Activated CD8-positive, alpha-beta memory T cell treated with anti-CD3 and anti-CD28 coated beads for 4 hours (primary cell): ENCODE measurements at places on chromosomes 13 and 19.

DNA sequence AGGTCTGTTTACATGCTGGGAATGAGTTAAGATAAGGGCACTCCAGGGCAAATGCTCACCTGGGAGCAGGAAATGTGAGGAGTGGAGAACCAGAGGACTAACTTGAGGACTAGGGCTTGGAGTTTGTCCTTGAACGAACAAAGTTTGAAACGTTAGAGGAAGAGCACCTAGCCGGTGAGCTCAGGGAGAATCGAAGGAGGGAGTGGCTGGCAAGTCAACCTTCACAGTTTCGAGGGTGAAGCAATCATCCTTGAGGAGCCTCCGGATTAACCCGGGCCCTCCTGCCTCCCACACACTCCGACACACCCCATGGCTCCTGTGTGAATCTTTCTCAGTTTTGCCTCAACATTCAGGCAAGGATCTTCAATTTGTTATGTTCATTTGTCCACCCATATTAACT lies 58.6 kb downstream of the LMO7 start:
- no peak for DNase-seq

DNA sequence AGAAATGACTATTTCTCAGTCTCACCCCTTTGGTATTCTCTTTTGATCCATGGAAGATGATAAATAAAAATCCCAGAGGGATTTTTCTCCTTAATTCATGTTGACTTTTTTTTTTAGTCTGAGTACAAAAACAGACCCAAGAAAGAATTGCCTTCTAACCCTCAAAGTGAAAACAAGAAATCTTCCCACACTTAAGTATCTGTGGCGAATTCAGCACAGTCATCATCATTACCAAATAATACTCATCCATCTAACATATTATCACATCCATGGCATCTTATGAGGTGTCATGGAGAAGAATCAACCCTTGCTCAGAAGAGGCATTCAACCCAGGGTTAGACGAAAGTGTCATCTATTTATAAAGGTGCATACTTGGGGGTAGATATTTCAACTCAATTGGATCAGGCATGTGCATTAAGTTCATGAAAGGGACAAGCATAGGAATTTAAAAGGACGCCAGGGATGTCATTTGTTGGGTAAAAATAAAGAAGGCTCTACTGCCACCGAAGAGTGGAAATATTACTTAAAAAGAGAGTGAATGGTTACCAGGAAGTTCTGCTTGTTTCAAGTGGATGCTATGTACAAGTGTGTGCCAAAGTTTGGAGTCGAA lies 101.9 kb downstream of the FLT1 start:
- no peak for DNase-seq

GRCh38 chr19:29573486-29573885 lies 32.6 kb upstream of the POP4 start:
- DNase-seq = no peak

DNA sequence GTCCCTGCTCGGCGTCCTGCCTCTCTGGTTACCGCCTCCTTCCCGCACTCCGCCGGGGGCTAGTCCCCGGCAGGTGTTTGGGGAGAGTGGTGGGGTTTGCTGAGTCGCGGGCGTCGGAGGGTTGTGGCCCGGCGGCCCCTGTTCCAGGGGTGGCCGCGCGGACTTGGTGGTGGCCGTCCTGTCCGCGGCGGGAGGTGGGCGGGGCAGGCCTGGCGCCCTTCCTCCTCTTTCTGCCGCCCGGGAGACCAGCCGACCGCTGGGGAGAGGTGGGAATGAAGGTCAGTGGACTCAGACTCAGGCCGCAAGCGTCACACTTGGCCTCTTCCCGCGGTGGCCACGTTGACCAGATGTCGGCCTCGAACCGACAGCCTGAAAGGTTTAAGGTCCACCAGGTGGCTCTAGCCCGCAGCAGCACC lies 61.8 kb downstream of the ZNF723 start:
- no peak for DNase-seq

DNA sequence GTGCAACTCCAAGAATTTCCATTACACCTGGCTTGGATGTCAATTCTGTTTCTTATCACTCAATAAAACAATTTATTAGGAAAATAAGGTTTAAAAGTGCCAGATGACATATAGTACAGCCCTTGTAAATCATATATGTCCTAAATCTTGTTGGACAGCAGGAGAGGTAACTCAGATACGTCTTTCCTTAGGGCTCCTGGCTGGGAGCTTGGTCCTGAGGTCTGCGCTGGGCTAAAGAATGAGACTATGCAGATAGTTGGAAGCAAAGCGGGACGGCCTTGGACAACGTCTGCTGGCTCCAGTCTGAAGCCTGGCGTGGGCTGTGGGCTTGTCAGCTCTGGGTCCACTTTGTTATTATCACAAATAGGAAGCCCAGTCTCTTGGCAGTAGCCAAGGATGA lies 377.0 kb downstream of the DLEU7 start:
- no peak for DNase-seq

- DNase-seq = no peak
Measured at GRCh38 chr13:77699059-77699680, 1.7 kb downstream of the SLAIN1 start.

GRCh38 chr19:56885173-56885985 lies 44.9 kb upstream of the PEG3 start:
- no peak for DNase-seq

GRCh38 chr19:13149628-13150186 lies 468 bp downstream of the STX10 start:
- no peak for DNase-seq

DNA sequence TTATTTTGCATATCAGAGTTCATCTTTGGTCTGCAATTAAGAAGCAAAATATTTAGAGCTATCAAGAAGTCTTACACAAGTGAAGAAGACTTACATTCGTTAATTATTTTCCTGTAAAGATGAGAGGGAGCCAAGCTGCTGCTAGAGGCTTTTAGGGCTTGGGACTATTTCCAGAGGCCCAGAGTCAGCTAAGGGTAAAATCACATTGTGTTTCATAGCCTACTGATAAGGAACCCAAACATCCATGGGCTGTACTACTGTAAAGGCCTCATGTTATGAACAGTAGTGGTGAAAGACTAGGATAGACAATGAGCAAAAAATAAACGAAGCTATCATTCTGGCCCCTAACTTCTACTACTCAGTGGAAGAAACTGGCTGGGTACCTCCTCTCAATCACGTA lies 10.9 kb upstream of the TEX30 start:
- DNase-seq = no peak

DNA sequence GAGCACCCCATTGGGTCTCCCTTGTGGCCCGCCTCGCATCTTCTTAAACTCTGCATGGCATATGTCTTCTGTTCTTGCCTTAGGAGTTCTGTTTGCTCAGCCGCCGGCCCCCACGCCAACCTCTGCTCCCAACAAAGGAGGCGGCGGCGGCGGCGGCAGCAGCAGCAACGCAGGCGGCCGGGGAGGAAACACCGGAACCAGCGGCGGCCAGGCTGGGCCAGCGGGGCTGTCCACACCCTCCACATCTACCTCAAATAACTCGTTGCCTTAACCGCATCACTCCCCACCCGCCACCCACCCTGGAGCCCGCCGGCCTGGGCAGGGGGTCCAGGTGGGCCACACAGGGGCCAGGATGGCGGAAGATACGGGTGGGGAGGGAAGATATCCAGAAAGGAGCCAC lies 12.3 kb upstream of the WDR18 start:
- DNase-seq = no peak

- DNase-seq = no peak
Measured at GRCh38 chr13:81048026-81048461, 707.1 kb upstream of the SPRY2 start.

DNA sequence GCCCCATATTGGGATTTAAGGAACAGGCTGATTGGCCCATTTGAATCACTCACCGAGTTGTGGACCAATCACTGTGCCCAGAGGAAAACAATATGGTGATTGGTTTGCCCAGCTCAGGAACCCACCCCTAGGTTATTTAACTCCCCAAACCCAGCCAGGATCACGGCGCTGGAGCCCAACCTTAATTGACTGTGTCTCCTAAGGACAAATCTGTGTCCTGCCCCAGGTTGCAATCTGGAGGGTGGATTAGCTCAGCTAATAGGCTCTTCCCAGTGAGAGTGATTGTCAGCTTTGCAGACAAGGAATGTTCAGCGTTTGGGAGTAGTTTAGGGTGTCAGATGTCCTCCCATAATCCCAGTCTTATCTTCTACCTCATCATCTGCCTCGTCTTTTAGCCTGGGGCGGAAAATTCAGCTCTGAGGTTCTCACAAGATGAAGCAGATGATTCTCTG lies 3.5 kb upstream of the ZNF358 start:
- DNase-seq = no peak

DNA sequence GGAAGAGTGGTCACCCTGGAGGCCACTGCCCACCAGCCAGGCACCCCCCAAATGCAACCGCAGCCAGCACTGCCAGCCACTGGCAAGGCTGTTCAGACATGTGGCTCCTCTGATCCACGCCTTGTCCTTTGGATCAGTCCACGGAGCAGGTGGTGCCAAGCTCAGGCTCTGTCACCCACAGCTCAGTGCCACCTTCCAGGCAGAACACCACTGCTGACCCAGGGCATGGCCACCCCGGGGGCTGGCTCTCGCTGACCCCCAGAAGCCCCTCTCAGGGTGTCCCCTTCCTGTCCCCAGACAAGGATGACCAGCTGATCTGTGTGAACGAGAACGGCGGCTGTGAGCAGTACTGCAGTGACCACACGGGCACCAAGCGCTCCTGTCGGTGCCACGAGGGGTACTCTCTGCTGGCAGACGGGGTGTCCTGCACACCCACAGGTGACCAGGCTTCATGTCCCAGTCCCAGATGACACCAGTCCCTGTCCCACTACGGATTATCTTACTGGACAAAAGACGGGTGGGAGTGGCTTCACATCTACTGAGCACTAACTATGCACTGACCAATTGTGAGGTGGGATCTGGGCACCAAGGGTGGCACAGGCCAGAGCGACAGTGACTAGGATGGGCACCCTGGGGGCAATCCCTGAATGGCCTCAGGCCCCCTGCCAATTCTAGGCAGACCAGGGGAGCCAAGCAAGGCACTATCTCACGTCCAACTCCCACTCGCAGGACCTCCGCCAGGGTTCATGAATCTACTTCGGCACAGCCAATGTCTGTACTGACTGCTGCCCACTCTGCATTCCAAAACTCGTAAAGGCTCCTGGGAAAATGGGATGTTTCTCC lies 7.0 kb upstream of the F10 start:
- no peak for DNase-seq

- no peak for DNase-seq
Measured at GRCh38 chr13:112616586-112617362, 28.8 kb upstream of the TUBGCP3 start.

DNA sequence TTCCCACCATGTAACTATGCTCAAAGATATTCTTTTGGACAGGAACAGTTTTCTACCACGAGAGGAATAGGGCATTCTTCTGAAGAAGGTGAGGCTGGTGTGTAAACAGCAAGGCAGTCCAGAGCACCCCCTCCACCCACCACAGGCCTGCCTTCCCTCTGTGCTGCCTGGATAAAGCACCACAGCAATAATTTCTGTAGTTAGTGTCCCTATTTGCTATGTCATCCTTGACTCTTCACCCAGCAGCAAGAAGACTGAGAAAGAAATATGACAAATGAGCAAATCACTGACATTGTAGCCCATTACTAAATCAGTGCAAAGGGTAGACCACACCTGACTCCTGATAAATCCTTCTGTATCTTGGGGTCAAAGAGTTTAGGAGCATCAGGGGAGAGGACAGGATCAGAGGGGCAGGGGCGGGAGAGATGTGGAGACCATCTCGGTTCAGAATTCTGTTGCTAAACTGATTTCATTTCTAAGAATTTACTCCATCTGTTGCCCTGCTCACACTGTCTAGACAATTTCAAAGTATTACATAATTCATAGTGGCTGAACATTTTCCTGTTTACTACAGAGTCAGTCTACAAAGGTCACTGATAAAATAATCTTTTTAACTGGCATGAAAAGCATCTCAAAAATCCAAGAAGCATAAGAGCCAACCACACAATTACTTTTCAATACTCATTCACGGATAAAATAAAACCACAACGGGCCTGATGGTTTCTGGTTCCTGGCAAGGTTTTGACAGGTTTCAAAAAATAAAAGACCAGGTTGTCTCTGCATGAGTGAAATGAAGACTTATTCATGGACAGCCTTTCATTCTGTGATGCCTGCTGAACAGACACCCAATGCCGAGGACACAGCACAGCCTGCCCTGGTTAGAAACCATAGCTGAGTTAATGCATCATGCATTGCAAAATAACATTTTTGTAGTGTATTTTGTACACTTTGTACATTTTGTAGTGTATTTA lies 88.4 kb upstream of the IRS2 start:
- no peak for DNase-seq

GRCh38 chr19:4730740-4731171 lies 7.1 kb upstream of the DPP9 start:
- DNase-seq = peak; percentile 17

DNA sequence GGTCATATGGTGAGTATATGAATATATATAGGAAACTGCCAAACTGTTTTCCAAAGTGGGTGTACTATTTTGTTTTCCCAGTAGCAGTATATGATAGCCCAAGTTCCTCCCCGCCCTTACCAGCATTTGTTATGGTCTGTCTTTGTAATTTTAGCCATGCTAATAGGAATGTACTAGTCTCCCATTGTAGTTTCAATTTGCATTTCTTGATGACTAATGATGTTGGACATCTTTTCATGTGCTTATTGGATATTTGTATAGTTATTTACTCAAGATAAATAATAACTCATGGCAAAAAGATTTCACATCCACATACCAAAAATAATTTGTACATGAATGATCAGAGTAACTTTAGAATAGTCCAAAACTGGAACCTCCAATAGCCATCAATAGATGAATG lies 75.3 kb upstream of the SERP2 start:
- no peak for DNase-seq

DNA sequence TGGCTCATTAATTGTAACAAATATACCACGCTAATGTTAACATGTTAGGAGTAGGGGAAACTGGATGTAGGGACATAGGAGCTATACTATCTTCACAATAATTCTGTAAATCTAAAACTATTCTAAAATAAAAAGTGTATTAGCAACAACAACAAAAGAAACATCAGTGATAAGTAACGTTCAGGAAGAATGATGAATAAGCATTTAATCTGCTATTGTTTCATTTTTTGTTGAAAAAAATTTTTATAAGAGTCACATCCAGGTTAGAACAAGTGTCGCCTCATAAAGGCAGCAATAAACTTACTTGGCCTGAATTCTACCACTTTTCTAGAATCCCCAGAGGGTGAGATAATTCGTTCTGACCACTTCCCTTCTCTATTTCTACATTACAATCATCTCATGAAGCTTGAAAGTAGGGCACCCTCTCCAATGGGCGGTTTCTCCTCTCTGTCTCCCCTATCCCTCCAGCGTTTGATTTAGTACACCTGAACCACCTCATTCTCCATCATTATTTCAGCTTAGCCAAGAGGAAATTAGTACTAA lies 253.1 kb upstream of the IPO5 start:
- no peak for DNase-seq

DNA sequence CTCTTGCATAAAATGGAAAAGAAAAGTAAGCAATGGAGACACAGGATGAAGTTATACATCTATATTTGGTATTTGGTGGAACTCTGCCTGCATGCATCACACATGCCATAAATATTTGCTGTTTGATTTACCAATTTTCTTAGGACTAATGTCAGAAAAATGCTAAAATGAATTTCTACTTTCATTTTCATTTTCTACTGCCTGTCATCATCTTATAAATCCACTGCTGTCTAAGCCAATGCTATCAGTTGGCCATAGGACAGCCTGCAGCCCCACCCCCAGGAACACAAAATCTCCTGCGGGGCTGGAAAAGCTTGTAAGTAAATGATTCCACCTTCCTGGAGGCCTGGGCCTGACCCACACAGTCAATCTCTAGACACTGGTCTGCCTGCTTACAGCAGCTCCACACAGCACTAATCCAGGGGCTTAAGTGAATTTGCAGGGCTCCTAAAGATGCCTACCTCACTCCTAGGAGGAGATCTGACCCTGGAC lies 122.0 kb downstream of the ENOX1 start:
- no peak for DNase-seq
